T-helper 2 cell treated with Interferon-gamma antibody and Interleukin-4, amounts not matched to agents 5 μg/mL and 100 μg/mL, for 36 hours (primary cell): ENCODE measurements at places on chromosomes 2 and 18.
A peak's percentile ranks its signal among the peaks of the same experiment; 100 is the strongest.

GRCh38 chr2:96507957-96508520 lies 2.9 kb upstream of the NEURL3 start:
- peak; percentile 83 for DNase-seq

- no peak for DNase-seq
Observed at GRCh38 chr2:237625777-237626176, 1.6 kb upstream of the LRRFIP1 start.

DNA sequence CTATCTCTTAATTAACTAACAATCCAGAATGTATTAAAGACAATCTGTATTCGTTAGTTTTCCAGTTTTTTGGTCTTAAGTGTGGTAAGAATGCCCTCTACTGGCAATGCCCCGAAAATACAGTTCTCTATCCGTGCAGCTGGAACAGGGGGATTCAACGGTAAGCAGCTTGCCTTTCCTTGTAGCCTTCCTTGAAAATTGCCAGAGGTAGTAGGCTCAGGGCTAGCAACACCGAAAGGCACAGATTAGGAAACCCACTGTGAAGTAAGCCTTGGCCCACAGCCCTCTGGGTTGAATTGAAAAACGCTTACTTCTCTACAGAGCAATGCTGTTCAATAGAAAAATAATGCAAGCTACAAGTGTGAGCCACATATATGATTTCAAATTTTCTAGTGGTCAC lies 17.1 kb upstream of the VPS4B start:
- DNase-seq: peak; percentile 17

GRCh38 chr18:6211174-6211504 lies 203.6 kb downstream of the L3MBTL4 start:
- no peak for DNase-seq

DNA sequence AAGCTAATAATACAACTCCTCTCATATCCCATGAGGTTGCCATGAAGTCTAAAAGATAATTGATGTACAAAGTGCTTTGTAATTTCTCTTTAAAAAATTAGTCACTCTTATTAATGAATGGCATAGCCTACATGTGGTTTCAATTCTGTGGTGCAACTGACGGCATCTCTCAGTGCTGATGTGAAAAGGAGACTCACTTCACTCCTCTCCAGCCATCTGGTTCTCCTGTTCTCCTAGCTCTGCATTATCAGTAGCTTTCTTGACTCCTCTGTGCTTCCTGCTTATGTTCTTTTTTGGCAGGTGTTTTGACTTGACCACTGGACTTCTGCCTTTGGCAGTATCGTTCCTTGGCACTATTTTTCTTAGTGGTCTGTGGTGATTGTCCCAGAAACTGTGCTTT lies 134.9 kb upstream of the ZFP36L2 start:
- DNase-seq: no peak

DNA sequence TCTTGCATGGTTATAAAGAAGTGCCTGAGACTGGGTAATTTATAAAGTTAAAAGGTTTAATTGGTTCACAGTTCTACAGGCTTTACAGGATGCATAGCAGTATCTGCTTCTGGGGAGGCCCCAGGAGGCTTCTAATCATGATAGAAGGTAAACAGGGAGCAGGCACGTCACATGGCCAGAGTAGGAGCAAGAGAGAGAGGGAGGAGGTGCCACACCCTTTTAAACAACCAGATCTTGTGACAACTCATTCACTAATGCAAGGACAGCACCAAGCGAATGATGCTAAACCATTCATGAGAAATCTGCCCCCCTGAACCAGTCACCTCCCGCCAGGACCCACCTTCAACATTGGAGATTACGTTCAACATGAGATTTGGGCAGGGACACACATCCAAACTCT lies 141.1 kb downstream of the EN1 start:
- no peak for DNase-seq

GRCh38 chr2:216391401-216391800 lies 19.1 kb upstream of the MARCHF4 start:
- no peak for DNase-seq

- DNase-seq: no peak
Observed at GRCh38 chr2:173235947-173236803, 118.5 kb upstream of the CDCA7 start.

- peak; percentile 48 for DNase-seq
Observed at GRCh38 chr18:45688833-45689232, 35.1 kb upstream of the SLC14A1 start.

- no peak for DNase-seq
Observed at GRCh38 chr2:173982182-173982714, 17.1 kb upstream of the SP3 start.

DNA sequence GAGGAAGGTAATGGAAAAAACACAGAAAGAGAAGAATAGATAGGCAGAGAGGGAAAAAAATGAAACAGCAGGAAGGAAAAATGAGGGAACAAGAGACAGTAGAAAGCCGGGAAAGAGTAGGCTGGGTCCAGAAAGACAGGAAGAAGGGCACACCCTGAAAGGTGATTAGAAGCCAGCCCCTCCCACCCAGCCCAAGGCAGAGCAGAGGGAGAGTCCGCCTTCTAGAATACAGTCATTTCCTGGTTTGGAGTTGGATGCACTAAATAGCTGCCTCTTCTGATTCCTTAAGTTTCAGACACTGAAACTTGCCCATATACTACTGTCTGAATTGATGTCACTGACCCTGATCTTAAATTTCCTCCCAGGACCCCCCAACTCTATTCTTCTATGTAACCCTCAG lies 17.9 kb upstream of the DSG3 start:
- DNase-seq: no peak

- no peak for DNase-seq
Observed at GRCh38 chr2:159515441-159515840, 100.9 kb downstream of the BAZ2B start.

- no peak for DNase-seq
Observed at GRCh38 chr18:62781262-62781661, 65.9 kb downstream of the PHLPP1 start.

GRCh38 chr2:176364273-176364977 lies 95.2 kb downstream of the MTX2 start:
- no peak for DNase-seq

DNA sequence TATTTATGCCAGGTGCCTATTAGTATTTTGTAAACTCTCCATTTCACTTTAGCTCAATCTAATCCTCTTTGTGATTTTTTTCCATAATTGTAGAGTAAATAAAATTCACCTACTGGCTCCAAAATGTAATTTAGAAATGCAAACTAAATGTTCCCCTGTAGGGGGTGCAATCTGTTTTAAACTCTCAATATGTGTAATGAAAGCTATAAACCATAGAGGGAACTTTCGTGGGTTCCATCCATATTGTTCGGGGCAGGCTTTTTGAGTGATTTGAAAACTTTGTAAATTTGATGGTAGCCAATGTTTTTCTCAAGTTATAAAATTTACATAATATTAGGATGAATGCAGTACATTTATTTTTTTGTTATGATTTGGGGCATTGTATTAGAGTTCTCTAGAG lies 49.4 kb downstream of the TSPYL6 start:
- DNase-seq: no peak

GRCh38 chr18:36895606-36896005 lies 66.7 kb downstream of the KIAA1328 start:
- no peak for DNase-seq

DNA sequence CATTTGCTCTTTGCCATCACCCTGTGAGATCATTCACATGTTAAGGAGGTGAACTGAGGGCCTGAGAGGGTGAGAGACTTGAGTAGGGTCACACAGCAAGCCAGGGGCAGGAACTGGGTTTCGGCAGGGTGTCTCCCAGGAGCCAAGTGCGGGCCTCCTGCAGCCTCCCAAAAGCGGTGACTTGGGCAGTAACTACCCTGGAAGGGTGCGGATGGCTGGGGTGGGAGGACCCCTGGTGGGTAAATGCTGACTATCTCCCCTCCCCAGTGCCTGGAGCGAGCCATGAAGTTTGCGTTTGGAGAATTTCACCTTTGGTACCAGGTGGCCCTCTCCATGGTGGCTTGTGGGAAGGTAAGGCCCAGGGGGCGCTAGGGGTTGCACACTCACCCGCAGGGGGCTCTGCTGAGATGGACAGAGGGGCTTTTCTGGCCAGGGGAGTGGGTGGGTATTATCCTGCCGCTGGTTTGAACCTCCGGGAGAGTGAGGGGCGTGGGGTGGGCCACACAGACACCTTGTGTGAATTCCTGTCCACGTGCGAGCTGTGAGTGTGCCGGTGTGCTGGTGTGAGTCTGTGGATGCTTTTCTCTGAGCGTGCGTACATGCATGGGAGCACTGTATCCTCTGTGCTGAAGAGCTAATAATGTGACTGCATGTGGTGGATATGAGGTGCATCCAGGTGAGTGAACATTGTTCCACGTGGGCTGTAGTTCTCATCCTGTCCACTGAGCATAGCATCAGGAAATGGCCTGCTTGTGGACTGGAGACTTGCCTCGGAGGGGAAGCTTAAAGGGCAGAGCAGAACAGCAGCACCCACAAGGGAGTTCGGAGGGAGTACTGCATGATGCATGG lies 91.0 kb upstream of the MCFD2 start:
- no peak for DNase-seq

- DNase-seq: no peak
Observed at GRCh38 chr2:84038866-84039265, 420.2 kb downstream of the SUCLG1 start.

DNA sequence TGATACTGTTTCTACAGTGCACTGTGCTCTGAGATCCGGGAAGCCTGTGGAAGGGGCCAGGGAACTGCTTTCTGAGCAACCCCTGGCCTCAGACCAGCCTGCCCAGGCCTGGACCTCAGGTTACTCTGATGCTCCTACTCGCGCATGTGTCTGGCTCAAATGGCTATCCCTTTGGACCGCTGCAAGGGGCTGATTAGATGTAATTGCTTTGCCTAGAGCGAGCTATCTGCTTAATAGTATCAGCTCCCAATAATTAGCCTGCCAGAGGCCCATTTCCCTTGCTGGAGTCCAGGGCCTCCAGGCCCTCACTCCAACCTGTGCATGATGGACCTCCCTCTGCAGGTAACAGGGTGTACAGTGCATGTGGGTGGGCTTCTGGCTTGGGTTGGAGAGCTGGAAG lies 7.2 kb upstream of the KCNK3 start:
- DNase-seq: no peak

GRCh38 chr2:104871972-104872865 lies 18.3 kb downstream of the POU3F3 start:
- DNase-seq: no peak

GRCh38 chr18:43596105-43596712 lies 318.9 kb upstream of the SYT4 start:
- DNase-seq: no peak

- DNase-seq: no peak
Observed at GRCh38 chr2:173400760-173401159, 46.1 kb downstream of the CDCA7 start.
